ACHN (cell line): ENCODE measurements at places on chromosomes 13 and 19.

- DNase-seq: no peak
Measured at GRCh38 chr13:106916329-106916976, 348.5 kb upstream of the ARGLU1 start.

- no peak for DNase-seq
Measured at GRCh38 chr19:18946918-18947317, 5.9 kb upstream of the HOMER3 start.

GRCh38 chr19:5369962-5370367 lies 29.4 kb upstream of the PTPRS start:
- DNase-seq: peak; percentile 31

- no peak for DNase-seq
Measured at GRCh38 chr13:98393873-98394272, 183.0 kb downstream of the STK24 start.

- peak; percentile 3 for DNase-seq
Measured at GRCh38 chr19:13505761-13506470, 363 bp downstream of the CACNA1A start.

- DNase-seq: no peak
Measured at GRCh38 chr13:44365008-44365407, 8.6 kb upstream of the SERP2 start.

GRCh38 chr19:40550951-40551350 lies 25.7 kb upstream of the SHKBP1 start:
- no peak for DNase-seq

DNA sequence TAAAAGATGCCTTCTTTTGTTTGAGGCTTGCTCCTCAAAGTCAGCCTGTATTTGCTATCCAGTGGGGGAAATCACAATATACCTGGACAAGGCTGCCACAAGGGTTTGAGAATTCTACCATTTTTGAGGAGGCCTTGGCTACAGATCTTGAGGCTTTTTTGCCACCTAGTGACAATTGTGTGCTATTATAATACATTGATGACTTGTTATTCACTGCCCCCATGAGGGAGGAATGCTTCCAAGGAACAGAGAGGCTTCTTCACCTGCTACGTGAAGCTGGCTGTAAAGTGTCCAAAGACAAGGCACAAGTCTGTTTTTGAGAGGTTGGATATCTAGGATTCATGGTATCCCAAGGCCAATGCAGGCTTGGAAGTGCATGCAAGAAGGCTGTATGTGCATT lies 72.5 kb downstream of the ZNF708 start:
- peak; percentile 3 for DNase-seq

- DNase-seq: no peak
Measured at GRCh38 chr19:14369399-14370168, 11.7 kb upstream of the ADGRE5 start.

GRCh38 chr13:94717916-94718315 lies 5.6 kb upstream of the SOX21 start:
- no peak for DNase-seq

DNA sequence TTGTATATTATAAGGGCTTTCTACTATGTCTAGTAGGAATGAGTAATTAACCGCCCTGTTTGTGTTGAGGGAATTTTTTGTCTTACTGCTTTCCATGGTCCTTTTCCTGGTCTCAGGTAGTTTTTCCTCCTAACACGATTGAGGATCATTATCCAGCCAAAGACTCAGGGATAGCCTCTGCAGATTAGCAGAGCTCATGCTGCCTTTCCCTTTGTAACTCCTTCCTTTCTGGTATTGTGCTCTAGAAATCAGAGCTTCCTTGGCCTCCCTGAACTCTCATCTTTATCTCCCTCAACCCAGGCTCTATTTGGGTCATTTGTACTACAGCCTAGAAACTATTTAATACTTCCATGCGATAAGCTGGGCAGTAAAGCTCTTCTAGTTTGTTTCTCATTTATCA lies 142.1 kb downstream of the PDS5B start:
- no peak for DNase-seq

- DNase-seq: no peak
Measured at GRCh38 chr19:38015216-38015615, 108.2 kb downstream of the SIPA1L3 start.

DNA sequence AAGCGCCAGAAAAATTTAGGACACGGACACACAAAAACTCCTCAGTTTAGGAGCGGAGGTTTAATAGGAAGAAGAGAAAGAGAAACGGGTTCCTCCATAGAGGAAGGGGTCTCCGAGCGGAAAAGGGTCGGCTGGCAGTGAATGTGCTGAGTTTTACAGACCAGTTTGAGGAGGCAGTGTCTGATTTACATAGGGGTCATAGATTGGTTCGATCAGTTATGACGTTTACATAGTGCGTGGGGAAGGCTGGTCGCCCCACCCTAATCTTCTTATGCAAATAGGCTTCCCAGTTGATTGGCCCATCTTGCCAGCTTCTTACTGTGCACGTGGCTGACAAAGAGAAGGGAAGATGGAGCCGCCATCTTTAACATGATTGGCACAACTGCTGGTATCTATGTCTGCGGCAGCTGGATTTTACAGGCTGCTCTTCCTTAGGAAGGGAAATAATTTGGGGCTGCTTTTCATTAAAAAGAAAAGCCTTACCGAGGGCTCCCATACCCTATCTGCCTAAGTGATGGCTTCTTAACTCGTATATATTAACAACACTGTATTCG lies 1.2 kb upstream of the ZNF225 start:
- no peak for DNase-seq

DNA sequence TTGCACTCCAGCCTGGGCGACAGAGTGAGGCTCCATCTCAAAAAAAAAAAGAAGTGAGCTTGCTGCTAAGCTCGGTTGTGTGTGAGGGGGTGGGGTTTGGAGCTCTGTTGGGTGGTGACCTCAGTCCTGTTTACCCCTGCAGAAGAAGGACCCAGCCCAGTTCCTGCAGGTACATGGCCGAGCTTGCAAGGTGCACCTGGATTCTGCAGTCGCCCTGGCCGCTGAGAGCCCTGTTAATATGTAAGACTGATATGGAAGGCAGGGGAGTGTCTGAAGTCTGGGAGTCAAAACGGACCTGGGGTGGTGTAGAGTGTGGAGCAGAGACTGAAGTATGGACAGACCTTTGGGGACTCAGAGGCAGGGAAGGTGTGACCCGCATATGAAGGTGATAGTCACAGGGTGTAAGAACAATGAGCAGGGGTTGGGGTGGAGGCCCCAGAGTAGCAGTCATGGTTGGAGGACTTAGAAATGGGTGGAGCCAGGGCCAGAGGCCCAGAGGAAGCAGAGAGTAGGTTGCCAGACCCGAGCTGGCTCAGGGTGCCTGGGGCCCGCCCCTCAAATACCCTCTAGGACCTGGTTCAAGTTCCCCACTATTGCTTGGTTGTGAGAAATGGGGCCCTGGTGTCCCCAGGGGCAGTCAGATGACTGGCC lies 13.2 kb downstream of the CLASRP start:
- no peak for DNase-seq

DNA sequence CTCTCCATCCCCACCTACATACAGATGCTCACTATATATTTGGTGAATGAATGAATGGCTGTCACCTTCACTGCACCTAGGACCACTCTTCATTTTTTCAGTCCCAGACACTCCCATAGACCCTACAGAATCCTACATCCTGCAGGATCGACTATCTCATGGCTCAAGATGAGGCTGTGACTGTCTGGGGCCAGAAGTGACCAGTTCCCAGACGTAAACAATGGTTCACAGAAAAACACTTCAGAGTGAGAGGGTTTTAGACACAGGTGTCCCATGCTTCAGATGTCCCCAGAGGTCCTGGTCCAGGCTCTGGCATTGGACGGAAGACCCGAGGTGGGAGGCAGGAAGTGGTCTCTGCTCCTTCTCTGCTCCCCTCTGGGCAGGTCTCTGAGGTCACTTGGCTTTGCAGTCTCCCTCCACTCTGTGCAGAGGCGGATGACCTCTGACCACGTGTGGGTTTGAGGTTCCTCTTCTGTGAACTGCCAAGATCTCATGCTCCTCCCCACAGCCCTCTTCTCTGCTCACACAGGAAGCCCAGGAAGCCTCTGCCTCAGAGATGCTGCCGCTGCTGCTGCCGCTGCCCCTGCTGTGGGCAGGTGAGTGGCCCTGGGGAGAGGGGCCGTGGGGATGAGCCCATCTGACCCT lies 24.9 kb downstream of the SIGLEC7 start:
- no peak for DNase-seq

DNA sequence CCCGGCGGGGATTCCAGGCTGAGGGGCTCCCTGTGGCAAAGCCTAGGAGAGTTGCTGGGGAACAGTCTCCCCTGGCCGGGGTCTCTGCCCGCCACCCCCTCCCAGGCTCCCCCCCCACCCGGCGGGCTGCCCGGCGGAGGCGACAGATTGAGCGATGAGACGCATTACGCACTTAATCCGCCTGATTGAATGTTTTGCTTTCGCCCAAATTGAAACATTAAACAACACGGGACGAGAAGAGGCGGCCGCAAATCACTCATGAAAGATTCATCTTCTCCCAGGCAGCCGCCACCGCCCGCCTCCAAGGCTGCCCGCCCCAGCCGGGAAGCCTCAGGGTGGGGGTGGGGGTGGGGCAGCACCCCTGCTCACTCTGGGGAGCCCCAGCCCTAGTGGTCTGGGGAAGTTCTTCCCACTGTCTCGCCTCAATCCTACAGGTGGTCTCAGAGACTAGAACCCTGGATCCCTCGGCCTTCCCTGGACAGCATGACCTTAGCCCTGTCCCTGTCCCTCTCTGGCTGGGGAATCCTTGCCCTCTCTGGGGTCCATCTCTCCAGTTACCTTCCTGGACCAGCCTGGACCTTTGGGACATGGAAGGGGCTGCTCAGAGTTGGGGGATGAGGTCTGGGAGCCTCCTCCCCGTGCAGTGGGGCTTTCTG lies 7.6 kb upstream of the ERFL start:
- no peak for DNase-seq

- no peak for DNase-seq
Measured at GRCh38 chr13:80151016-80151415, 189.9 kb downstream of the SPRY2 start.
